Occipital lobe (tissue), 3 donors: ENCODE measurements at places on chromosomes 13 and 19. TPM values are rescaled to one million over a fixed set of nuclear protein-coding genes. Genes with fewer than 3 reads are reported as not detected.

The CBY2 gene
- total RNA-seq = not detected

The CCDC159 gene
- 2.3 TPM for total RNA-seq

The NCAN gene
- 161 TPM for total RNA-seq

The BICRA gene
- 9.8 TPM for total RNA-seq

The TECR gene
- 12.8 TPM for total RNA-seq

The CASP14 gene
- total RNA-seq = not detected
